ENCODE measurements at places on chromosomes 5 and 9.
A peak's percentile ranks its signal among the peaks of the same experiment; 100 is the strongest.

DNA sequence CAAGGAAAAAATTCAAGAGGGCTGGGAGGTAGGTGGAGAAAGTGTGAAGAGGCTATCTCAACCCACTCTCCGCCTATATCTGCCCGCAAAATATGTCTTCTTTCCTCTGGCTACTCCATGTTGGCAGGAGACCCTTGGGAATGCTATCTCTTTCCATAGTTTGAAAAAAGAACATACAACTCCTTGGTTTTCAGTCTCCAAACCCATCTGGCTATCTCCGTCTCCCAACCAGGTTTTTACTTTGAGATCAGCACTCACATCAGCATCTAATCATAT is 109.9 kb upstream of the IFNE start:
- no peak for DNase-seq

DNA sequence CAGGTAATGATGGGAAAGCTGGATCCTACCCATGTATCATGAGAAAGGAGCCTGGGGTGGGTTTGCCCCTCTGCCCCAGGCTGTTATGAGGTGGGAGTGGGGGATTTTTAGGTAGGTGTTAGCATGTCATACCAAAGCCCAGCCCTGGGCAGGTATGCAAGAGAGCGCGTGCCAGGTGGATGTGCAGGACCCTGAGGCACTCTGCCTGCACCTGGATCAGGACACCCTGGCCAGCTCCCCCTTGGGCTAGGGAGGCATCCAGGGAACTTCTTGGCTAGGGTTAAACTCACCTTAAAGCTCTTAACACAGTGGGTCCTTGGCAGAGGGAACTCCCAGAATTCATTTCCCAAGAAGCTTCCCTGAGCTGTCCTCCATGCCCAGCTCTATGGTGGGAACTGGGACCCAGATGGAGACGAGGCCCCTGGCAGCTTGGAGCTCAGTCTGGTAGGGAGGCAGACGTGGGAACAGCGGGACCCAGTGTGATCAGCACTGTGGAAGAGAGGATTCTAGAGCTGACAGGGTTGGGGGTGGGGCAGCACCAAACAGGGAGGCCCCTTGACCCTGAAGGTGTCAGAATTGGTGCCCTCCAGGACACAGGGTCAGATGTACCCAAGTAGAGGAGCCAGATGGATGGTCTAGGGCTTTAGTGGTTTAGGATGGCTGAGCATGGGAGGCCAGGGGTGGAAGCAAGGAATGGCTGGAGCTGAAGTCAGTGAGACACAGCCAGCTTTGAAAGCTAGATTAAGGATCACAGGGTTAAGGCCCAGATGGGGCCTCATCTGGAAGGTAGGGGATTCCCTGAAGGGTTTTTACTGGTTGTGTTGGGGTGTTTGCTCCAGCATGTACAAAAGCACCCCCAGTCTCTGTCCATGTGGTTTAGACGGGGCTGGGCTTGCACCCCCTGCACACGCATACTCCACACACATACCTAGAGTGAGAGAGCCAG is 2.2 kb upstream of the PRR7 start:
- DNase-seq: peak; percentile 25

DNA sequence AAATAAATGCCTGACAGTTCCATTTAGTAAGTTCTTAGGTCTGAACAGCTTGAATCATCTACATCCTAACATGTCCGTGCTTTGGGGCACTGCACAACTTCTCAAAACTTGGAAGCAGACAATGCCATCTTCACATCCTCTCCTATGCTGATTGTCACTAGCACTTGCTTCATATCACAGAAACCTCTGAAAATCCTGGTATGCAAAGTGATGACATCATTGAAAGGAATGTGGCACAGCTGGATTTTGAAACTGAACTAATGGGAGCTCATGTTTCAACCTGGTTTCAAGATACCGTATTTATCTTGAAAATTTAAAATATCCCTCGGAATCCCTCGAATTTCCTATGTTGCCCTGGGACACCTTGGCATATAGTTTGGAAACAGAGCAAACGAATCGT is 490.2 kb upstream of the DAP start:
- DNase-seq: no peak

GRCh38 chr9:89941875-89942274 is 337.1 kb downstream of the GADD45G start:
- no peak for DNase-seq

- DNase-seq: no peak
Measured at GRCh38 chr5:6145616-6146237, 232.6 kb downstream of the MED10 start.

- no peak for DNase-seq
Measured at GRCh38 chr9:134693011-134693410, 51.4 kb downstream of the COL5A1 start.

DNA sequence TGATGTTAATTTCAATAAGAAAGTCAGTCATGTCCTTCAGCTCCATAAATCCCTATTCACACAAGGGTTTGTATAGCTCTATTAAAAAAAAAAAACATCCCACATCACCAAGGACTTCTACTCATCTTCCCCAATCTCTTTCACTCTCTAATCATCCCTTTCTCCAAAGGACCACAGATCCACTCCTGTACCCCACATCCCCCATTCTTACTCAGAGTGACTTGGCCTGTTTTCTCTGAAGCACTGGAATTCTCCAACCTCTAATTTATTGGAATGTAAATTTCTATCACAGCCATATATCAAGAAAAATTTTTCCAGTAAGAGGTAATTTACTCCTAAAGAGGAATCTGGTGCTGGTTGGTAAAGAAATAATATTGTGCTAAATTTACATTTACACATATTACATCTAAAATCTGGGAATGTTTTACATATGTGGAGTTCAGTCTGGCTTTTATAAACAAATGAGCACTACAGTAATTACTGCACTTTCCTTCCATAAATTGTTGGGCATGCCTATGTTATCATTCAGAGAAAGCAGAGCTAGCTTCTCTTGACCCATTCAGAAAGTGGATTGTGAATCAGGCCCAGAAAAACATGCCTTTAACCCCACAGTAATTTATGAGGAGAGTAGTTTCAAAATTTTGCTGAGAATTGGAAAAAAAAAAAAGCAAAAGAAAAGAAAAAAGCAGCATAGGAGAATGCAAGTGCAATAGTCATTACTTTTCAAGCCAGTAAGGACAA is 399.5 kb upstream of the TNC start:
- no peak for DNase-seq

- DNase-seq: no peak
Measured at GRCh38 chr9:4921449-4921848, 63.6 kb upstream of the JAK2 start.

DNA sequence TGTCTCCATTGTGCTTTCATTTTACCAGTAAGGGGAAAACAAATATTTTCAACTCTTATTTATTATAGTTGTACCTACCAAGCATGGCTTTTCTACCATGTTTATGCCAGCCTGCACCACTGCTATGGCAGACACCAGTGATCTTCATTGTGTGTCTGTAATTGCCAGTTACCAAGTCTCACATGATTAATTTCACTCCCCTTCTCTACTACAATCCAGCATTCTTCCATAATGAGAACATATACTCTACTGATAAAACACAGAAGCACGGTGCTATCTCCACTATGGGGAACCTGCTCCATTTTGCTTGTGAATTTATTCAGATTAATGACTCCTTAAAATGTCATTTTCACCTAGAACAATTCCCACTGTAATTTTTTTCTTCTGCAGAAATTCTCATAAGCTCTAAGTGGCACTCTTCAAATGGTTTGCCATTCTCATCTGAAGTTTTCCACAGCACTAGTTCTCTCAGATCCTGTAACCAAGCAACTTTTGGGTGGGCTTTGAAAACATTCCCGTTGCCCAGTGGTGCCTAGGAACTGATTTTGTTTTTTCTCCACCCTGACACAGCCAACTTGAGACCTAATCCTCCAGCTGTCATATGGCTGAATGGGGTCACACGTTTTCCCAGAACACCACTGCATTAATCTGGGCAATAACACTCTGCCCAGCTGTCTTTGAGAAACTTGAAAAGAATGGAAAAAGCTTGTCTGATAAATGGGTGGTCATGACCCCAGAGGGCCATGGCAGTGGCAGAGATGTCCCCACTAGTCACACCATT is 222.7 kb upstream of the RASEF start:
- no peak for DNase-seq

DNA sequence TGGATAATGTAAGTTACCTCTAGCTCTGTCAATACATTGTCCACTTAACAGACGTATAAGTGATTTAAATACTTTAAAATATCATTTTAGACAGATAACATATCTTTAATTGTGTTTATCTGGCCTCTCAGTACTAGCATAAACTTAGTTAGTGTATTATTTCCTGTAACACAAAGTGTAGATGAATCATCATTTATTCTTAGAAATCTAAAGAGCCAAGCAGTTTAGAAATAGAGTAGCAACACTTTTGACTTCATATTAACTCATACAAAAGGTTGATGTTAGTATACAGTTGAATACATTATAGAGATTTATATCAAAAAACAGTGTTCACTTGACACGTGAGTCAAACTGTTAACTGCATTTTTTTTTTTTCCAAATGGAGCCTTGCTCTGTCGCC is 18.0 kb downstream of the NCBP1 start:
- DNase-seq: no peak

- DNase-seq: no peak
Measured at GRCh38 chr5:170173227-170173626, 59.6 kb upstream of the C5orf58 start.

DNA sequence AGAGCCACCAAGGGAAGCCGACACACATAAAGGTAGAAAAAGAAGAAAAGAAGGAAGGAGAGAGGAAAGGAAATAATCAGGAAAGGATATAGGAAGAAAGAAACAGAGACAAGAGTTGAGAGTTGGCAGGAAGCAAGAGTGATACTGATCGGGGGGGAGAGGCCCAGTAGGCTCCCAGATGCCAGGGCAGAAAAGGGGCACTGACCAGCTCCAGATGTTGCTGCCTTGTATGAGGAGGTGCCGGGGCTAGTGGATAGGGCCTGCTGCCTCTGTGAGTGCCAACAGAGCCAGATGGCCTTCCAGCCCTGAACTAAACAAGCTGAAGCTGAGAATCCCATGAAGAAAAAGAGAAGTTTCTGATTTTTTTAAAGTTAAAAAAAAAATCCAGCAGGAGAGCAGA is 82.0 kb upstream of the TRIM32 start:
- DNase-seq: no peak

GRCh38 chr5:145960166-145960565 is 23.8 kb downstream of the SH3RF2 start:
- DNase-seq: no peak

DNA sequence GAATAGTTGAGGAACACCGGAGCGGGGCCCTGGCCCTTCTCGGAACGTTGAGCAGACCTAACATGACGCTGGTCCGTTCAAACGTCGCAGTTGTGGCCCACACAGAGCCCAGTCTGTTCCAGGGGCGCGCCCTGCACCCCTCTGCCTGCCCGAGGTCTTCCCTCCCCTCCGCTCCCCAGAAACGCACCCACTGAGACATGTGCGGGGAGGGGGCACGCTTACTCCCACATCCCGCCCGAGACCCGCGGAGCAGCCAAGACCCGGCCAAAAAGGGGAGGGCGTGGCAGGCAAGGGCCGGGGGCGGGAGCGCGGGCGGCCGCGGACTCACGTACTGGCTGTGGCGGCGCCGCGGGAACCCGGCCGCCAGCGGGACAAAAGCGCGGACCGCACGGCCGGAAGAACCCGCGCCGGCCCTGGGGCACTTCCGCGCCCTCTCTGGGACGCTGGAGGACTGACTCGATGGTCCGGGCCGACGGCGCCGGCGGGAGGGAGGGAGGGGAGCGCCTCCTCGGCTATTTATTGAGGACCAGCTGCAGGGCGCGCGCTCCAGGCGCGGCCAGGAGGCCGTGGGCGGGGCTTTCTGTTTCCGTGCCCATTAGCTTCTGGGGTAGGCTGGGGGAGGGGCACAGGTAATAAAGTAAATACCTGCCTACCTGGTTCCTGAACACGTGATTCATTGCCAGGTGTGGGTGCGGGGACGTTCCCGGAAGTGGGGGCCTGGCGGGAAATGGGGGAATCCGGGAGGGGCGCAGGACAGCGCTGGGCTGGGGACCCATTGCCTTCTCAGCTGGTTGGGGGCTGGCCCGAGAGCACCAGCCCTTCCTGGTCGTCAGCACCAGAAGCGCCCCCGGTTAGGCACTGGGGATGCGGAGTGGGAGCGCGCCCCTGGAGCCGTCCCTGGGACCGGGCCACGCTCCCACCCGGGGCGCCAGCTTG is at the start of gene ZFP62:
TSS of gene ZFP62 (minus strand) at position 390 of the 936 bp plus-strand sequence. CDS start at position 333, 57 bp downstream.
- DNase-seq: peak; percentile 91

DNA sequence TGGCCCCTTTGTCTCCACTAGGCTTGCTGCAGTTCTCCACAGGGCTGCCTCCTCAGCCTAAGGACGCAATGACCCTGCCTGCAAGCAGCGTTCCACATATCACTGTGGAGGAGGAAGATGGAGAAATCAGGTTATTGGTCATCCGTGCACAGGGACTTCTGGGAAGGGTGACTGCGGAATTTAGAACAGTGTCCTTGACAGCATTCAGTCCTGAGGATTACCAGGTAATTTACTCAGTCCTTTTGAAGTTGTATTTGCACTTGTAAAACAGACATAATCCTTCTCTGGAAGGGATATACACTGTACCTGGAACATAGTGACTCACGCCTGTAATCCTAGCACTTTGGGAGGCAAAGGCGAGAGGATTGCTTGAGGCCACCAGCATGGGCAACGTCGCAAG is 116.6 kb downstream of the ADGRV1 start:
- DNase-seq: no peak

- DNase-seq: peak; percentile 60
Measured at GRCh38 chr5:157108976-157109375, at the start of gene HAVCR2. TSS of gene HAVCR2 (minus strand) at chr5:157109044. CDS start at chr5:157108983, 61 bp downstream.

DNA sequence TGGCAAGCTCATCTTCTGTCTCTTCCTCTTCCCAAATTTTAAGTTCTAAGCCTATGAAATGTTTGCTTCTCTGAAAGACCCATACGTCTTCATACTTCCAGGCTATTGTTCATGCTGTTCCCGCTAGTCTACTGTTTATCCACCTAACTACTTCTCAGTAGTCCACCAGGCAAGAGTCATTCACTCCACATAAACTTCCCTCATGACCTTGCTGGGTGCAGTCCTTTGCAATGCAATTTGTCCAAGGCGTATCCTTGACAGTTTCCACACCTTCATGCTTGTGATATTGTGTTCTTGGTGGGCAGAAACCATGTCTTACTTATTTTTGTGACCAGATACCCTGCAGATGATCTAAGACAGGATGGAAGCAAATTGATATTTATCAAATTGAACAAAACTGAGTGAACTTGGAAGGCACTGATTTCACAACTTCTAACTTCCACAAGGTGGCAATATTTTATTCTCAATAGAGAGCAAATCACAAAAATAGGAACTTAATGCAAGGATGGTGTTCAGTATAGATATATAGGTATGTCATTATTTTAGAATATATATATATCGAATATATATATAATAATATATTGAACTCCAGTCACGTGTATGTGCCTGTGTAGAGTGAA is 30.3 kb downstream of the TYRP1 start:
- no peak for DNase-seq

DNA sequence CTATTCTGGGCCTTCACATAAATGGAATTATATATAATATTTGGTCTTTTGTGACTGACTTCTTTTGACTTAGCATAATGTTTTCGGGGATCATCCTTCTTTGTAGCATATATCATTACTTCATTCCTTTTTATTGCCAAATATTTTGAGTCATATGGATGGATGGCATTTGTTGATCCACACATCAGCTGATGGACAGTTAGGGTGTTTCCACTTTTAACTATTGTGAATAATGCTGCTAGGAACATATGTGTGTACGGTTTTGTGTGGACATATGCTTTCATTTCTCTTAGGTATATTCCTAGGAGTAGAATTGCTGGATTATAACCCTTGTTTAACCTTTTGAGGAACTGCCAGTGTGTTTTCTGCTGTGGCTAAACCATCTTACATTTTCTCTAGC is 249.6 kb downstream of the FANCC start:
- DNase-seq: no peak
